BJ (cell line): ENCODE measurements at places on chromosomes 5 and 9.

GRCh38 chr5:122420091-122420490 lies 108.1 kb downstream of the SNCAIP start:
- no peak for DNase-seq

- no peak for DNase-seq
These were observed 235.3 kb downstream of the PRDM9 start for GRCh38 chr5:23742701-23743100.

GRCh38 chr5:54296386-54296785 lies 14.0 kb downstream of the ARL15 start:
- DNase-seq: no peak

- no peak for DNase-seq
These were observed 61.7 kb upstream of the PSD2 start for GRCh38 chr5:139733698-139734538.

DNA sequence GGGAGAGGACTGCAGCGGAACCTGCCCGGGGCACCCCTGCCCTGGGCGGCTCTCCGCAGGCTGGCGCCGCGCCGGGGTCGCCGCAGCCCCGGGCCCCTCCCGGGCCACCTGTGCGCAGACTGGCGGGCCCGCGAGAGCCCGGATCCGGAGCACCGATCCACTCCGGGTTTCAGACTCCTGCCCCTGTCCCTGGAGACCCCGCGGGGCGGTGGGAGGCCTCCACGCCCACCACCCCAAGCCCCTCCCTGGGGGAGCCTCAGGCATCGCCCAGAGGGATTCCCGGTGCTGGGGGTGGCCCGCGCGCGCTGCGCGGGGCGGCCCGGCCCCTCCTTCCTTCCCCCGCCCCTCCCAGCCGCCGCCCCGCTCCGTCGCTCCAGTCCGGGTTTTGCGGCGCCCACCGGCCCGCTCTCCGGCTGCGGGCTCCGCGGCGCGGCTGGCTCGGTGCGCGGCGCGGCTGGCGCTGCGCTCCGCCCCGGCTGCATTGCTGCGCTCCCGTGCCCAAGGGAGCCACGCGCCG lies at the start of gene UNC5A:
UNC5A (plus strand) TSS at position 479 of the 517 bp plus-strand sequence. CDS start 192 bp downstream, outside the sequence.
- no peak for DNase-seq

DNA sequence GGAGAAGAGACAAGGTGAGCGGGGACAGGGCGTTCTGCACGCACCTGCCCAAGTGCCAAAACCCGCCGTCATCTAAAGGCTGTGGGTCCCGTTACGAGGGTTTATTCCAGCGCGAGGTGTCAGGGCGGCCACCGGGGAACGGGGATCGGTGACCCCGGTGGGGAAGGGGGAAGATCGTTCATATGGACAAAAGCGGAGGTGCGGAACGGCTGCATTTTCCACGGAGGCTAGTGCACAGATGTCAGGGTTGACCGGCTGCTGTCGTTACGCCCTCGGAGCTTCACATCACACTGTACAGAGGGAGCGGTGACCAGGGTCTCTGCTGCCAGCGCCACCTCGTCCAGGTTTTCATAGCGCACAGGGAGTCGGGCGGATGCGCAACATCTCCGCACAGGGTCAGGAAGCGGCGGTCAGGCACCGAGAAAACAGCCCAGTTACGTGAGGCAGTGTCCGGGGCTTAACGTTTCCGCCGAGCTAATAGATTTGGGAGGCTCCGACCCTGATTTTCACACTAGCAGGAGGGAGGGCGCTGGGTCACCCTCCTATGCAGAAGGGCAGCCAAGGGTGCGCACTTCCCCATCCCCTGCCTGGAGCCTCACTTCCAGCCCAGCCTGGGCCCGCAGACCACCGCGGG lies 13.5 kb downstream of the BTNL9 start:
- DNase-seq: no peak

- no peak for DNase-seq
These were observed 14.6 kb downstream of the TMEM171 start for GRCh38 chr5:73135021-73135420.

- peak; percentile 76 for DNase-seq
These were observed 96.6 kb downstream of the VCAN start for GRCh38 chr5:83568186-83568585.

DNA sequence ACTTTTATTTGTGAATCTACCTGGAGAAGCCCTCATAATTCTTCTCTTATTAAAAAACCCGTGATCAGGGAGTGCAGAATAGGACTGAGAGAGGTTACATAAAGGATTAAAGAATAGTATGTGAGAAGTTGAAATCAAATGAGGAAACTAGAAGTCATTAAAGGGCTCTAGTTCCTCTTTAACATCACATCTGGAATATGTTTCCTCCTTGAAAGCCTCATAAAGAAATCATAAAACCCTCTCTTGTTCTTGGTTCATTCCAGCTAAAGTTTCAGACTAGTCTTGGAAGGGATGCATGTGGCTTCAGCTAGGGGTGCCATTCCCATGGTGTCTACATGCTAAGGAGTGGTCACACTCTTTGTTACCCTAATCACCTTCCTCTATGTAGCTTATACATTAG lies 5.7 kb upstream of the C5orf46 start:
- DNase-seq: no peak

DNA sequence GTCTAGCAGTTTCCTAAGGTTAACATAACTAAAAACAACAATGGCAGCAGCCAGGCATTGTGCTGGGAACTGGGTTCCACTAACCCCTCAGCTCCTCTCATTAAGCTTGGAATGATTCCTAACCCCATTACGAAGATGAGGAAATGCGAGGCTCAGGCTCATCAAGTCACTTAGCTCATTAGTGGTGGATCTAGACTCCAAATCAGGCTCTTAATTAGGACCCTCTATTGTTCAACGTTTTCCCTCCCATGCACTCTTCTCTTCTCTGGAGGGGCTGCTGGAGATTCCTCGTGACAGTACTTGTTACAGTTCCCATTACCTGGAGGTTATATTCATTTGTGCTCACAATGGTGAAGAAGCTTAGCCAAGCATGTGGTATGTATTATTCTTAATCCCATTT lies 6.5 kb downstream of the TAS2R1 start:
- DNase-seq: no peak

- no peak for DNase-seq
These were observed at the start of gene NTNG2 for GRCh38 chr9:132161743-132162184. Gene NTNG2, plus strand, starts transcription at chr9:132162058. Its CDS starts 4,774 bp downstream, at chr9:132166832.

DNA sequence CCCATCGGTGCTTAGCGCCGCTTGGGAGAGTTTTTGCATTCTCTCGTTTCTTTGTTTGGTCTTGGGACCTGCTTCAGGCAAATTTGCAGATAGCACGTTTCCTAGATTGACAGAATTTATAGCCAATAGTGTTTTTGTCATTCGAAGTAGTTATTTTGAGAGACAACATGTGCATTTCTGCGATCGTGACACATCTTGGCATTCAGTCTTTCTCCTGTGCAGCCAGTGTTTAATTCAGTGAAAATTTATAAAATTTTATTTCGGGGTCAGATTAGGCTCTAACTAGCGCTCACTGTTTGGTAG lies 830 bp downstream of the PRRC1 start:
- peak; percentile 14 for DNase-seq

DNA sequence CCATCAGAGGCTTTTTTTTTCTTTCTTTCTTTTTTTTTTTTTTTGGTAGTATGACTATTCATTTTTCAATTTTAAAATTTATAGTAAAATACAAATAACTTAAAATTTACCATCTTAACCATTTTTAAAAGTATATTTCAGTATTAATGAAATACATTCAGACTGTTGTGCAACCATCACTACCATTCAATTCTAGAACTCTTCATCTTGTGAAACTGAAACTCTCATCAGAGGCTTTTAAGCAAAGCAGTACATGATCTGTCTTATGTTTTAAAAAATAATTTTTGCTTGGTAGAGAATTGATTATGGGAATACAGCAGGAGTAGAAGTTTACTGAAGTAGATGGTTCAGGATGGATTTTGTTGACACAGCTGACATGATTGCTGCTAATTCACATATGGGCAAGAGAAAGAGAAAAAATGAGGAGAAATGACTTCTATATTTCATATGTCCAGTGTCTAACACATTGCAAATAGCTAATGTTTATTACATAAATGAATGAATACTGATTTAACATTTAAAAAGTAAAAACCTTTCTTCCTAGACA lies 13.4 kb downstream of the ELOVL7 start:
- no peak for DNase-seq

GRCh38 chr5:10684303-10685086 lies 76.5 kb downstream of the DAP start:
- DNase-seq: no peak

DNA sequence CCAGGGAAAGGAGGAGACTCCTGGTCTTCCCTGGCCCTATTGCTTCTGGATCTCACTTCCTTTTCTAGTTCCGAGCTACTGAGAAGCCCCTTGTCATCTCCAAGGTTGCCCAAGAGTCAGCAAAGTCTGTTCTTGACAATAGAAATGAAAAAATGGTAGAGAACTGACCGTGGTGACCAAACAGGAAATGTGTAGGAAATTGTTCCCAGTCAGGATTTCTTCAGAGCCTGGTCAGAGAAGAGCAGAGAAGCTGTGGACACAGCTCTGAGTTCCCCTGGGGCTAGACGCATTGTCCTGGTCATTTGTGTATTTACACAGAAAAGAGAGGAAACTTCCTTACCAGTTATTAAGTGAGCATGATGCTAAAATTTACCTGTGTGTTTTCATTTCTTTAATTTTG lies 35.6 kb downstream of the S1PR3 start:
- no peak for DNase-seq

DNA sequence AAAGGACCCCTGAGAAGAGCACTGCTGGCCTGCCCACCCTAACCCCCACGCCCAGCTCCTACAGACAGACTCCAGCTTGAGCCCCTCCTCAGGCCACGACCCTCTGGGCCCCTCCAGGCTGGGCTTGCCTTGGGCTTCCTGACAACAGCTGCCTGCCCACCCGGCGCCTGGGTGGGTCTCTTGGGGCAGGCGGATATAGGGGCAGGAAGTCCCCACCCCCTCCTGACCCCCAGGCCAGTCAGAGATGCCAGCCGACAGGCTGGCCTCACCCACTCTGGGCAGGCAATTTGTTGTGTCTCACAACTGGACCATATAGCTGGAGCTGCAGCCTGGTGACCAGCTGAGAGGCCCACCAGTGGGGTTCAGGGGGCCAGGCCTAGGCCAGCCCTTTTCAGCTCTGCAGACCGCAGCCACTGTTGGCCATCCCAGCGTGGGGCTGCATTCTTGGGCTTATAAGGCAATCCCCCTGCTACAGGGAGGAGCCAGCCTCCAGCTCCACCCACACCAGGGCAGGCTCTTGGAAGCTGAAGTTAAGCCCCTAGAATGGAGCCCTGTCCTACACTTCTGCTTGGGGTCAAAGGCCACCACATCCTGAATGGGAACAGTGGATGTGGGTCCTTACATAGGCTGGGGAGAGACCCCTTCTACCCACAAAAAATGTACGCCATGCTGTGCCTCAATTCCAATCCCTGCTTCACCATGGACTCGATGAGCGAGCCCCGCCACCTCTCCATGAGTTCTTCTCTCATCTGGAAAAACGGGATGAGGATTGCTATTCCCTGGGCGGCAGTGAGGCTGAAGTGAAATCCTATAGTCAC lies 2.0 kb downstream of the PDLIM7 start:
- DNase-seq: no peak

- DNase-seq: no peak
These were observed 101.7 kb upstream of the SPATA31D4 start for GRCh38 chr9:81826517-81826906.

DNA sequence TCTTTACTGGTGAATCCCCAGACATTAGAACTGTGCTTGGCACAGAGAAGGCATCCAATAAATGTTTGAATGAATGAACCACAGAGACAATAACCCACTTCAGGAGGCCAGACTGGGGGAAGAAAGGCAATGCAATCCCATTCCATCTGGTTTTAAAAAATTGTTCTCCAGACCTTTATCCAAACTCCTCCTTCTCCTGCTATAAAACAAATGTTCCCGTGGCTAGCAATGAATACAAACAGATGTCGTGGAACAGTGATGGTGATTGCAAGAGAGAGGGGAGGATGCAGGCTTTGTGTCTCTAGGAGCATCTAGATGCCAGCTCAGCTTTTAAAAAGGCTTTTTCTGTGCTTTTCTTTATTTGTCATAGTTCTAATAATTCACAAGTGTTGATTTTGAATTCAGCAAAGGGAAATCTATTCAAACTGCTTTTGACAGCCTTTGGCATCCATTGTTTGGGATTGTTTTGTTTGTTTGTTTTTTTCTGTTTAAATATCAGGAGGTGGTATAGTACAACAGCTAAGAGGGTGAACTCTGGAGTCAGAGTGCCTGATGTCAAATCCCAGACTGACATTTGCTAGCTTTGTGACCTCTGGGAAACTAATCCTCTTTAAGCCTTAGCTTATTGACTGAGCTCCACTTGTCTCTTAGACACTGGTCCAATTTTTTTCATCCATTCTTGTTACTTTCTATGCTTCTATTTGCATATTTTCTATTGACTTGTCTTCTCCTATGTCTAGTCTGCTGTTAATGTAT lies 59.1 kb downstream of the TNFSF15 start:
- DNase-seq: peak; percentile 70

- peak; percentile 7 for DNase-seq
These were observed 167.9 kb upstream of the ACTBL2 start for GRCh38 chr5:57650360-57651069.

GRCh38 chr5:32805971-32806638 lies 95.0 kb downstream of the NPR3 start:
- DNase-seq: peak; percentile 78

- no peak for DNase-seq
These were observed 36.8 kb upstream of the RNF38 start for GRCh38 chr9:36436909-36437308.

GRCh38 chr9:76456202-76456926 lies 2.6 kb upstream of the GCNT1 start:
- DNase-seq: no peak

- no peak for DNase-seq
These were observed 8.9 kb upstream of the FBXO38 start for GRCh38 chr5:148374690-148375360.

- no peak for DNase-seq
These were observed 263.2 kb upstream of the HAPLN1 start for GRCh38 chr5:83983852-83984251.

DNA sequence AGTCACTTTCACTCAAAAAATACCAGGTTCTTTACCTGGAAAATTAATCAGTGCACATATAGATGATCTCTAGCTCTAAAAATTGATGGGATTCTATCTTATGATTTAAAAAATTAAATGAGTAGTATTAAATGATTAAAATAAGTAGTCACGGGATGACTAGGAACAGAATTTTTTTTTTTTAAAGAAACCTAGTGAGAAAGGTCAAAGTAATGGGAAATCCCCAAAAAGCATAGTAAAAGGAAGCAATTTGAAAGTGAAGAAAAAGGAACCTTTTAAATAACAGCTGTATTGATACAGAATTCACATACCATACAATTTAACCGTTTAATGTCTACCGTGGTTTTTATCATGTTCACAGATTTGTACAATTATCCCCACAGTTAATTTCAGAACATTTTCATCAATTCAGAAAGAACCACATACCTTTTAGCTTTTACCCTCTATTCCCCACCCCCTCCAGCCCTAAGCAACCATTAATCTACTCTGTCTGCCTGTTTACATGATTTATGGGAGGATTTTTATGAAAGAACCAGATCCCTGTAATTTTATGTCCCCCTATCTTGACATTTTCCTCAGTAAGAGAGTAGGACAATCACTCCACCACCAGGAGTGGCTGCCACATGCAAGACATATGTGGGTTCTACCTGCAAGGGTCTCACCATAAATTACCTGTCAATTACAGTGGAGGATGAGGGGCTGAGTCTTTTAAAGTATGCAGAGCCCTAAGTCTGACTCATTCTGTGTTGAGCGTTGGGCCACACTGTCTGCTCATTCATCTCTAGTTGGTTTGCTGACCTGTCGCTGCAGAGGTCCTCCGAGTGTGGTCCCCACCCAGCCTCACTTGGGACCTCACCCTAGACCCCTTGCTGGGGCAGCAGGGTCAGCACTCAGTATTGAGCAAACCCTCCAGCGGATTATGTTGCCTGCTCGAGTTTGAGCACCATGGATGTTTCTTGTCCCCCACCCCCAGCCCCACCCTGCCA lies 16.0 kb downstream of the ANKRD33B start:
- DNase-seq: no peak

GRCh38 chr5:133109655-133110483 lies 58.1 kb downstream of the HSPA4 start:
- DNase-seq: no peak
